ENCODE measurements at places on chromosomes 5 and 9.

GRCh38 chr9:25964239-25964638 lies 286.0 kb upstream of the TUSC1 start:
- DNase-seq: peak; percentile 31

DNA sequence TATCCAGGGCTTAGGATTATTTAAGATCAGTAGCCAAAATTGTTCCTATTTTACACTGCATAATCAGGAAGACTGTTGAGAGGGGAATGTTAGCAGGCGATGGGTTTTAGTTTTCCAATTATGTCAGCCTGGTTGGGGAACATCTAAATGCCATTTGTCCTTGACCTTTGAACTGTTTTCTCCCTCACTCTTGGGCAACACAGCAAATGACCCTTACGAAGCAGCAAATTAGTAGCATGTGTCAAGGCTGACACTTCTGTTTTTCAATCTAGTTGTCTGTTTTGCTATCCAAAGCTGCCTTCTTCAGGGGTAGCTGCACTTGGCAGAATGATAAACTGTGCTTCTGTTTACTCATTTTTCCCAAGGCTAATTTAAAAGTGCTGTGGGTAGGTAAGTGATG lies 78.0 kb upstream of the AGXT2 start:
- DNase-seq: no peak

DNA sequence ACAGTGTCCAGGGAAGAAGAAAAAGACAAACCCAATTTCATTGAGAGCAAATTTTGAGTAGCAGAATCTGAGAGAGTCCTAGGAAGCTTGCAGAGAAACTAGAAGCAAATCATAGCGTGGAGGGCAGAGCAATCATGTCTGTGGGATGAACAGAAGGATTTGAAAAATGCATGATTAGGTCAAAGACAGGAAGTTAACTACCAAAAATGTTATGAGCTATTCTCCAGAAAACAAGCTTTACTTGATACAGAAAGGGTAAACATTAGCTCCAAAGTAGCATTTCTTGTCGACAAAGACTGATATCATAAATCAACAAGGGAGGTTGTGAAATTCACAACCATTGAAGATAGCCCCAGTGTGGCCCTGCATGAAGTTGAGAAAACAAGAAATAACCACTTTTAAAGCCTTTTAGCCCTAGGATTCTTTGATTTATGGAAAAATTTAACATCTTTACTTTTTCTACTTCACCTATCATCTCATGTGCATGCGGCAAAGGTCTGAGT lies 97.7 kb upstream of the MEGF10 start:
- DNase-seq: no peak

DNA sequence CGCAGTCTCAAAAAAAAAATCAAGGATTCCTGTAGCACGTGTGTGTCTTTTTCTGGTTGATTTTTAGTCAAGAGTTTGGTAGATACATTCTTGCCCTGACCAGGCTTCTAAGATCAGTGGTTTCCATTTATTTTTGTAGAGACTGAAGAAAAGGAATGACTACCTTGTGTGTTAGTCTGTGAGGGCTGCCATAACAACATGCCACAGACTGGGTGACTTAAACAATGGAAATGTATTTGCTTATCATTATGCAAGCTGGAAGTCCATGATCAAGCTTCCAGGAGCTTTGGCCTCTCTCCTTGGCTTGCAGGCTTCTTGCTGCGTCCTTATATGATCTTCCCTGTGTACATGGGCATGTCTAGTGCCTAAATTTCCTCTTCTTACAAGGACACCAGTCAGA lies 127.0 kb downstream of the CCDC192 start:
- no peak for DNase-seq

- no peak for DNase-seq
Observed at GRCh38 chr5:109350537-109351270, 59.1 kb downstream of the PJA2 start.

DNA sequence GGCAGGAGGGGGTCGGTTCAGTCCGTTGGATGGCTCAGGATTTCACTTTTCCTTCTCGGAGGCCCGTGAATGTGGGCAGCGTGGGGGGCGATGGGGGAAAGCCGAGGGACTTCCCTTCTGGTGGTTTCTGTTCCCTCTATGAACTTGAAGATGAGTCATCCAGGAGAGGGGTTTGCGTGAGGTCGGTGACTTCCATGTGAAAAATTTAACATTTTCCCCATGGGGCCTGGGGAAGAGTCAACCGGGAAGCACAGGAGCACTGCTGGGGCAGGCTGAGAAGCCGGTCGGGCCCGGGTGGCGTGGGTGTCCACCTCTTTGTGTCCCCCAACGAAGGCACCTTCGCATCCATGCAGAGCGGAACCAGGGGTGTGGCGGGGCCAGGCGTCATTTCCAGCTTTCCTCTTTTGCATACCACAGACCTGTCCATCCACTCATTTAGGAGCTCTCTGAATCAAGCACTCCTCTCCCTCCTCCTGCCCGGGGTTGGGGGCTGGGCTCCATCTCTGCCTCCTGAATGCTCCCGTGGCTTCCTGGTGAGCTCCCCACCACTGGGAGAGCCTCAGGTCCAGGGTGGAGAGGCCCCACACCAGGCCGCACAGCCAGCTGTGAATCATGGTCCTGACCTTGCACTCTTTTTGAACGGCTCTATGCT lies 68.4 kb downstream of the ANKRD33B start:
- DNase-seq: no peak

- no peak for DNase-seq
Observed at GRCh38 chr5:147661541-147661940, 121.0 kb downstream of the JAKMIP2 start.

DNA sequence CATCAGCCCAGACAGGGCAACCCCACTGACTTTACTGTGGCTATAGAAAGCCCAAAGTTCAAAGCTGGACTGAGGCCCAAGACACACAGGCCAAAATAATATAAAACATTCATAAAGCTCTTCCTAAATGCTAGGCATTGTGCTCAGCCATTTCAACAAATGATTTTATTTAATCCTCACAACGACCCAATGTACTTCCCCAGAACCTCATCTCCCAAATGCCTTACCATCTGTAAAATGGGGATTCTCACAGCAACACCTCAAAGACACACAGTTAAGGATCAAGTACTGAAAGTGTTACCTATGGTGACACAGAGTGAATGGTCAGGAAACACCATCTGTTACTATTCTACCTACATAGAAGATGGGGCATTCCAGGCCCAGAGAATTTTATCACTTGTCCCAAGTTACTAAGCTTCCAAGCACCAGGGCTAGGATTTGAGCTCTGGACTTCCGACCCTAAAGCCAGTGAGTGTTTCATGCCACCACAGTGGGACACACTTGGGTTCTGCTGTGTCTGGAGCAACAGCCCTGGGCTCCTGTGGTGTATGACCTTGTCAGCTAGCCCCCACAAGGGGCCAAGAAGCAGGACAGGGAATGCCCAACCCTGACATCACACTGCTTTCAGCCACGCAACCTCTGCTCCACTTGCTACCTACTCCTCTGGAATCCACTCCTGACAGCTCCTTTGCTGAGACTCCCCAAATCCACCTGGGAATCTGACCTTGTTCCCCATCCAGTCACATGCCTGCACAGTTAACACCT lies 15.1 kb downstream of the SHB start:
- no peak for DNase-seq

- no peak for DNase-seq
Observed at GRCh38 chr9:111069183-111069582, 30.9 kb upstream of the LPAR1 start.

- peak; percentile 83 for DNase-seq
Observed at GRCh38 chr5:59893429-59894227, at the start of gene PDE4D. TSS of gene PDE4D (minus strand) at chr5:59893726.

DNA sequence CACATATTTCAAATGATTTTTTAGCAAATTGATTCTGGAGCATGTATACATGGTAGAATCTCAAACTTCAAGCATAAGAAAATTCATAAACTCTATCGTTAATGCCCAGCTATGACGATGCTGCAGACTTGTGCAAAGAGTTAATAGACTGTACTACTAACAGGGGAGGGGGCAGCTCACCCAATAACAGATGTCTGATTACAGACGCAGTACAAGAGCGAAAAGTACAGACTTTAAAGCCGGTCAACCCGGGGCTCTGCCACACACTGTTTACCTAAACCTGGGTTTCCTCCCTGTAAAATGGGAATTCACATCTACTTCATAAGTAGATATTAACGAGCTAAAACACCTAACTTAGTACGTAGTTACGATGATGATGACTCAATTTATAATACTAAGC lies 651 bp downstream of the TRIM23 start:
- no peak for DNase-seq

DNA sequence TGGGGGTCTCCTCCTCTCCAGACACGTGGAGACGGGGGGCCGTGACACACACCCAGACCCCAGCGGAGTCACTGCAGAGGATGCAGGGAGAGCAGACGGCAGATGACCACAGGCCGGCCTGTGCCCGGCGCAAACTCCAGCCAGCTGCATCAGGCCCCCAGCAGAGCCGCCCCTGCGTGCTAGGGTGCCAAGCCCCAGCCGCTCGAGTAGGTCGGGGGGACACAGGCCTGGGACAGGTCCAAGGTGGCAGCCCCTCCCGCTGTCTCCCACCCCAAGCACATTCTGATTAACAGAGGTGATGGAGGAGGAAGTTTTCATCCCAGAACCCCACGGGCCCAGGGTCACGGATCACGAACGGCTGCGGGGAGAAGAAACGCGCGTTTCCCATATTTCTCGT lies 14.4 kb downstream of the NACC2 start:
- no peak for DNase-seq

- DNase-seq: no peak
Observed at GRCh38 chr5:104267320-104268015, 704.9 kb upstream of the NUDT12 start.

GRCh38 chr5:34034534-34035327 lies 8.3 kb downstream of the C1QTNF3 start:
- DNase-seq: no peak

DNA sequence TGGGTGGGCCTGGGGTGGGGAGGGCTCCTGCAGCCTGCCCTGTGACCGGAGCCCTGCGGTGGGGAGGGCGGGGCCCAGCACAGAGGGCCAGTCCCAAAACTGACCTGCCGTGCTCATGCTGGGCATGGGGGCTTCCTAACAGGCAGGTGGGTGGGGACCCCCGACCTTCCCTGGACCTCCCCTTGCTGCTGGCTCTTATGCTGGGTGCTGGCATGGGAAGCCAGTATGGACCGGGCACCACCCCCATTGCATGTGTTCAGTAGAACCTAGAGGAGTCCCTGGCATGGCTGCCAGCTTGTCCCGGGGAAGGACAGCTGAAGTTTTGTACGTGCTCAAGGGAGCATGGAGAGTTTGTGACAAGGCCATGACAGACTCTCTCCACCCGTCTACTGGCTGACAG lies 37.1 kb downstream of the WNK2 start:
- DNase-seq: no peak

- no peak for DNase-seq
Observed at GRCh38 chr5:154630410-154630809, 124.8 kb upstream of the LARP1 start.

DNA sequence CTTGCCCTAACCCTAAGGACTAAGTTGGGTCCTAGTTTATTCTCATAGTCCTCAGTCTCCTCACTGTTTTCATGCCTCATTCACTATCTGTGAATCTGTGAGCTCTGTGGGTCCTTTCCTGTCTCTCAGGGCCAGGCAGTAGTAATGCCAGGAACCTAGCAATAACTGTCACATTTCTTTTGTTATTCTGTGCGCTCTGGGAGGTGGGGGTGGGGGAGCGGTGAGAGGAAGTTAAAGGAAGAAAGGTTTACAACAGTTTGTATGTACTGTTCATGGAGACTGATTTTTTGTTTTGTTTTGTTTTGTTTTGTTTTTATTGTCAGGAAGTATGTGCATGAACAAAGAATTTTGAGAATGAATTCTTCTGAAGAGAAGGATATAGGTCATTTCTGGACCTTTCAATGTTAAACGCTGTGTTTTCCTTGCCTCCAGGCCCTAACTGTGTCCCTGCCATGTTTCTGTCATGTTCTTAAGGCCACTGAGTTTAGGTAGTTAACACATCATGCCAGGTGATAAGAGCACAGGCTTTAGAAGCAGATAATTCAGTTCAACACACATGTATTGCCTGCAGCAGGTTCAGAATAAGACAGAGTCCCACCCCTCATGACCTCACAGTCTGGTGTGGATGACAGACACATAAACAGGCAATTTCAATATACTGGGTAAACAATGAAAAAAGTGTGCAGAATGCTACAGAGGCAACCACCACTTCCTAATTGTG lies 13.3 kb upstream of the FEM1C start:
- DNase-seq: no peak

- DNase-seq: no peak
Observed at GRCh38 chr5:133289686-133290367, 238.0 kb downstream of the HSPA4 start.

DNA sequence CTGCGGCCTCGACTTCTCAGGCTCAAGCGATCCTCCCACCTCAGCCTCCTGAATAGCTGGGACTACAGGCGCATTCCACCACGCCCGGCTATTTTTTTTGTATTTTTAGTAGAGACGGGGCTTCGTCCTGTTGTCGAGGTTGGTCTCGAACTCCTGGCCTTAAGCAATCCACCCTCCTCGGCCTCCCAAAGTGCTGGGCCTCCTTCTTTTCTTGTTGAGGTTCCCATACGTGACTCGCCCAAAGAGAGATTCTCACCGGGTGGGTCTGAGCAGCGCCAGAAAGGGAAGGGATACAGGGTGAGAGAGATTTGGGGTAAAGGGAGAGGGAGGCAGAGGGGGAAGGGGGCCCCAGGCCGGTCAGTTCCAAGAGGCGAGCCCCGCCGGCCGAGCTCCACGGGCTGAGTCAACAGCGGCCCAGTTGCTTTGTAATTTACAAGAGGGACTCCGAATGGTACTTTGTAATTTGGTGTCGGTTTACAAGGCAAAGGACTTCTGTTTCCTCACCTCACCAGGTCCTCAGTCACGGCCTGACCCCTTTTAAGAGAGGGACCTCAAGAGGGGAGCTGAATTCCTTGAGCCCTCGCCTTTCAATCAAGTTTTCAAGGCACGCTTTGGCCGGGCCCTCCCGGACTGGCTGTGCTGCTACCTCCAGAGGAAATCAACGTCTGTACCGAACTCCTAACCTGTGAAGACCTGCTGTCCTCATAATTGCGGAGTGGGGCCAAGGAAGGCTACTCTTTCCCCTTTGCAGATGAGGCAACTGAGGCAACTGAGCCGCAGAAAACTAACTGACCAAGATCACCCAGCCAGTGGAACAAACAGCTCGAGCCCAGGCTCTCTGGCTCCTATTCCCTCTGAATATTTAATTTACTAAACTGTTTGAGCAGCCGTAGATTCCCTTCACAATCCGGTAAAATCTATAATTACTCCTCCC lies 3.3 kb upstream of the DMRT2 start:
- DNase-seq: no peak

GRCh38 chr9:136726631-136727191 lies 14.3 kb downstream of the DIPK1B start:
- DNase-seq: no peak

DNA sequence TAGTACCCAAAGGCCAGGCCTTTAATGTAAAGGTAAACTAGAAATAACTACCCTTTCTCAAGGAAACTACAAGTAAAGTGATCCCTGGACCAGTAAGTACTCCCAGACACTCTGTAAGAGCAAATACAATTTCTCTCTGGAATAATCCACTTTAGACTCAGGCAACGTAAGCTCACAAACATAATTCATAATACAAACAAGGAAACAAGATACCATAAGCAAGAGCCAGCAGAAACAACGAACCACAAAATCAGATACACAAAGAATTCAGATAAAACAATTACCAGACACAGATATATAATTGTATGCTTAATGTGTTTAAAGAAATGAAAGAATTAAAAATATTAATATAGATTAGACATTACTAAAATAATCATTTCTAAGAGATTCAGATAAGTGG lies 12.1 kb downstream of the ERAP1 start:
- no peak for DNase-seq
